Peyer's patch (tissue), 4 donors: ENCODE measurements at places on chromosomes 13 and 19. TPM values are rescaled to one million over a fixed set of nuclear protein-coding genes. Genes with fewer than 3 reads are reported as not detected.

DNA sequence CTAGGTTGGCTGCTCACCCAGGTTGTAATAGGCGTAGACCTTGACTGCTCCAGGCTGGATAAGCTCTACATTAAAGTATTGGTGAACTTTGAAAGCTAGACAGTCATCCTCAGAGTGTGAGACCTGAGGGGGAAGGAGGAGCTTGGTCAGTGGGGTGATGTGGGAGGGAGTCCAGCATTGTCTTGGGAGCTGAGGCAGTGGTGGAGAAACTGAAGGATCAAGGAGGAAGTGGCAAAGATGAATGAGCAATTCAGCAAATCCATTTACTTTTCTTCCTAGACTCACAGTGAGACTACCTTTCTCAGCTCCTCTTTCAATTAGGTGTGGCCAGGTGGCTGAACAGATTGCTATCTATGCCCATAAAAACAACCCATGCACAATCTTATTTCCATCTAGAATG lies 10.2 kb upstream of the TNFSF14 start:
- no peak for DNase-seq

GRCh38 chr13:48629277-48629676 lies 24.5 kb upstream of the CYSLTR2 start:
- DNase-seq, result no peak

DNA sequence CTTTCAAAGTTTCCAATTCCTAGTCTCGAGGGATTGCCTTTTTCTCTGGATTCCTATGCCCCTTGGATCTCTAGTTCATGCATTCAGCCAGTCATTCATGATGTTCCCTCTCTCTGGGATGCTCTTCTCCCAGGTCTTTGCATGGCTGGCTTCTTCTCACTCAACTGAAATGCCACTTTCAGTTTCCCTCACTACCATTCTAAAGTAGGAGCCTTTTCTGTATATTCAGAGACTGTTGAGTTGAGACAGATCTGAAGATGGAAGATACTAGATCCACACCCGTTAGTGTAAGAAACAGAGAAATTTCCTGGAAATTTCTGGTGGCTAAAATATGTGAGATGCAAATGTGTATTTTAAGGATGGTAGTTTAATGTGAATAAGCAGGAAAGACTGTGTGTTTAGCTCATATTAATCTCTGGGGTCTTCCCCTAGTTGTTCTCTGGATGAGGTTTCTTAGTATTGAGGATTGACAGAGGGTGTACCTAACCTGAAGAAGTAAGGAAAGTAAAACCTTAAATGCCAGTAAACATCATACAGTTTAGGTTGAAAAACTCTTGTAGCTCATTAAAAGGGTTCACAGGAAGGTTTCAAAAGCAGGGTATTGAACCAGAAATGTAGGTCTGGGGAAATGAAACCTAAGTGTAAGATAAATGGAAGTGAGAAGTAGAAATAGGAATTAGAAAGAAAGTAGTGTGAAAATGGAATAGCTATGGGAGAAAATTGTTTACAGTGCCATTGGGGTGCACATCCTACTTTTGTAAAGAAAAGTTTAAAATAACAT lies 331.3 kb downstream of the NDFIP2 start:
- DNase-seq, result no peak

Gene PLPP2
- 165 TPM for total RNA-seq
